Activated CD4-positive, alpha-beta T cell treated with anti-CD3 and anti-CD28 coated beads for 1 hour (primary cell): ENCODE measurements at places on chromosomes 5 and 9.
A peak's percentile ranks its signal among the peaks of the same experiment; 100 is the strongest.

- DNase-seq, result no peak
Observed at GRCh38 chr5:123605822-123606221, 93.8 kb downstream of the CSNK1G3 start.

- DNase-seq, result no peak
Observed at GRCh38 chr5:71748360-71748759, 29.3 kb downstream of the CARTPT start.

DNA sequence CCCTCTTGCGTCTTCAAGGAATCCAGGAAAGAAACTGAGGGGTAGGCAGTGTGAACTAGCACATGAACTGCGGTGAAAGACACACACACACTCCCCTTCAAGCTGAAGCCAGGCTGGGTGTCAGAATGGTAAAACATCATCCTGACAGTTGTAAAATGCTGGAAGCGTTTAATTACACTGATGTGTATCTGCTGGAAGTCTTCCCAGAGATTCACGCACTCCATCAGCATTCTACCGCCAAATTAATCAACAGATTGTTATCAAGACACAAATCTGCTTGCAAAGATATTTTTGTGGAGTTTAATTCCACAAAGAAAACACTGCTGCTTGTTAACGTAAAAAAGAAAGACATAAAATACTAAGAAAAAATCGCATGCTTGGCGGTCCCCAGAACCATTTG is 241.0 kb upstream of the NFIL3 start:
- DNase-seq, result no peak

- no peak for DNase-seq
Observed at GRCh38 chr5:129945774-129946270, 41.6 kb downstream of the CHSY3 start.

DNA sequence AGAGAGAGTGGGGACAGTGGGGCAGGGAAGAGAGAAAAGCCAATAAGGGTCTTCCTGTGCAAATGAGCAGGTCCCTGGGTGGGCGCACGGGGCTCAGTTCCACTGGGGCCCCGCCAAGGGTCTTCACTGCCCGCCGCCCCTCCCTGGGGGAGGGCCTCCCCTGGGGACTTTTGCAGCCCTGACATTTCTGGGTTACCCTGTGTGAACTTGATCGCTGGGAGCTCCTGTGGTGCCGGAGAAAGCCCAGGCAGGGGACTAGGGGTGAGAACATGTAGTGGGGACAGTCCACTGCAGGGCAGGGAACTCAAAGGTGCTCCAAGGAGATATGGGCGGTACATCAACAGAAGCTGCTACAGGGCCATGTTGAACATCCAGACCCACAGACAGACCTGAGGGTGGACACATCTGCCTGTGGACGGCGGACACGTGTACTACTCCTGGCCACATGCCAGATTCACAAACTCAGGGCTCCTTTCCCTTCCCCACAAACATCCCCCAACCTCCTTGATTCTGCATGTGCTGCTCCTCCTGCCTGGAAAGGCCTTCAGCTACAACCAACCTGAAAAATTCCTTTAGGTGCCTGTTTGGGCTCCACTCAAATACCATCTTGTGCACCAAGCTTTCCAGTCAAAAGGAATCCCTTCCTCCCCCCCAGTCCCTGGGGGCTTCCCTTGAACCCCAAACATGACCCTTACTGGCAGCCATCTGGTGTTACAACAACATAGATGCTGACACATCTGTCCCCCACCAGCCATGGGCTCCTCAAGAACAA is 43.0 kb upstream of the NEK6 start:
- DNase-seq, result no peak

GRCh38 chr5:176943816-176944215 is 44.7 kb upstream of the HK3 start:
- DNase-seq, result no peak

- no peak for DNase-seq
Observed at GRCh38 chr9:74963056-74963455, 10.3 kb upstream of the C9orf40 start.

- no peak for DNase-seq
Observed at GRCh38 chr9:70802206-70802605, 319.2 kb downstream of the TRPM3 start.

DNA sequence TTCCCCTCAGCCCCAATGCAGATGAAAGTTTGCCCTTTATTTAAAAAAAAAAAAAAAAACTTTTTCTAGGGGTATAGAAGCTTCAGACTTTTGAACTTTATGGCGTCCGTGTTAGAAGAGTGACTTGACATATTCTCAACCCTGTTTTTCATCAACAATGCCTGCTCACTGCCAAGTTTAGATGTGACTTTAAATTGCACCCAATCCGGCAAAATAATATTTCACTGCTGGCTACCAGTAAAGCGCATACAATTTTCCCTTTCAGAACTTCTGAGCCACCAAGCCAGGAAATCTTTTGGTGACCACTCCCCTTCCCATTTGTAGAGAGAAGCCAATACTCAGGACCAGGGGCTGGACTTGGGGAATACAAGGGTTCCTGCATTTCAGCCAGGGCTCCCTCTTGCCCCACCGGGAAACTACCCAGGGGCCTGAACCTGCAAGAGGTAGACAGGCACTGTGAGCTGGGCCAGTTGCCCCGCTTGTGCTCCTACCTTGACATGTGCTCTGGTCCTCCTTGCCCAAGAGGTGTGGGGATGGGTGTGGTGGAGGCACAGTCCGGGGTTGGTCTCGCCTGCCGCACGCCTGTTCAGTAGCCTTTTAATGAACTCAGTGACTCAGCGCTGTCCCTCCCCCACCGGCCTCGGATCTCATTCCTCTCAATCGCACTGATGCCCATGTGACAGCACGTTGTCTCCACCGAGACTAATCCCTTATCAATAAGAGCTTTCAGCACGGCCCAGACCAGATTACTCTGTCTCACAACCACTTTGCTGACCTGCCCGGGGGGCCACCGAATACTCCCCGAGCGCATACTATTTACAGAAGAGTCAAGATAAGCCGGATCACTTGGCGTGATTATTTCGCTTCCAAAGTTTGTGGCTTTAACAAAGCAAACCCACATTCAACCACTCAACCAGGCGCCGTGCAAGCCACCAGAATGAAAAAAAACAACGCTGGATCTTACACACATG is 226.4 kb downstream of the DCP2 start:
- DNase-seq, result no peak

- DNase-seq, result peak; percentile 24
Observed at GRCh38 chr9:27528076-27528885, 1.3 kb downstream of the MOB3B start.

DNA sequence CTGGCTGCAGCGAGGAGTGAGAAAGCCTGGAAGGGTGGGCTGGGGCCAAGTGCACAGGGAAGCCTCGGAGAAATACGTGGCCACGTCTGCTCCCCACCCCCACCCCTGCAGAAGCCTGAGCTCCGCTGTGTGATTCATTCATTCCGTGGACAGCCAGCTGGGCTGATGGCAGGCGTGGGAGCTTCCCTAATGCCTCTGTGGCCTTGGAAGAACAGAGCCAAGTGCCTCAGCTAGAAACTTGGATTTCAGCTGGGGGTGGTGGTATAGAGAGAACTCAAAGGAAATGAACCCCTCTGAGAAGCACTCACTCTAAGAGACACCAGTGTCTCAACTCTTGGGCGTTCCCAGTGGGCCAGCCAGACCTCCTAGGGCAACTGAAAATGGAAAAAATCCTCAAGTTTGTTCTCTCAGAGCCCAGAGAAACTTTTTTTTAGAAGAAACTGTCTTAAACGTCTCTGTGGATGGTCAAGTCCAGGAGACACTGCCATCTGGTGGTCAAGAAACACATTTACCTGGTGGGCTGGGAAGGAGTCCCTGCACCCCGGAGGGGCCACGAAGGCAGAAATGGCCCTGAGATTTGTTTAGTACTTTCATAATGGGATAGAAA is 18.0 kb downstream of the ATOX1 start:
- DNase-seq, result no peak

DNA sequence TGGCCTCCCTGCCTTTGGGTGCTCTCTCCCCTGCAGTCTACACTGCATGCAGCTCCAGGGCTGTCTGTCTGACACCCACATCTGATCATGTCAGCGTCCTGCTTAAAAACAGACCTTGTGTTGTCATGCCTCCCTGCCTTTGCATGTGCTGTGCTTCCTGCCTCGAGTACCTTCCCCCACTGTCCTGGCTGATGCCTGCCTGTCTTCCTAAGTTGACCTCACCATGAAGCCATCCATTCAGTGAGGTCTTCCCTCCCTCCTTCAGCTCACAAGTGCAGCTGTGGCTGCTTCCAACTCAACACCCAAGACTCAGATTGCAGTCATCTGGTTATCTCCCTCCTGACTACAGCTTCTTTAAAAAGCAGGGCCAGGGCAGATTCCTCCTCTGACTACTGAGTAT is 5.5 kb downstream of the ANGPTL2 start:
- no peak for DNase-seq

DNA sequence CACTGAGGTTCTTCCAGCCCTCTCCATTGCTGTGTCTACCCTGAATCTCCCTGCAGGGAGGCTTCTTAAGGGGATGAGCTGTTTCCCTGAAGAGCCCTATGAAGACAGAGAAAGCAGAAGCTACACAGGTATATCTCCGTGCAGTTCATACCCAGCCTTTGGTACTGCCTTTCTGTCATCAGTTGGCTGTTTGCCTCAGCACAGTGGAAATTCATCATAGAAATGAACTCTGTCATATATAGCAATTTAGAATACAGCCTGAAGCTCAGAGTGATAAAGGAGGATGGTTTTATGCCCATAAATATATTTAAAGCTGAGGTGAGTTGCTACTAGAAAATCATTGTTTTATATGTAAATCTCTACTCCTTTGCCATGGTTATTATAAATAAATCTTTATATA is 42.6 kb upstream of the KCNN2 start:
- DNase-seq, result no peak
